Stimulated activated CD4-positive, alpha-beta T cell treated with anti-CD3 and anti-CD28 coated beads, Interleukin-1b, Interleukin-23, amount 100 ng/mL, for 1 hour (primary cell): ENCODE measurements at places on chromosomes 4 and X.

DNA sequence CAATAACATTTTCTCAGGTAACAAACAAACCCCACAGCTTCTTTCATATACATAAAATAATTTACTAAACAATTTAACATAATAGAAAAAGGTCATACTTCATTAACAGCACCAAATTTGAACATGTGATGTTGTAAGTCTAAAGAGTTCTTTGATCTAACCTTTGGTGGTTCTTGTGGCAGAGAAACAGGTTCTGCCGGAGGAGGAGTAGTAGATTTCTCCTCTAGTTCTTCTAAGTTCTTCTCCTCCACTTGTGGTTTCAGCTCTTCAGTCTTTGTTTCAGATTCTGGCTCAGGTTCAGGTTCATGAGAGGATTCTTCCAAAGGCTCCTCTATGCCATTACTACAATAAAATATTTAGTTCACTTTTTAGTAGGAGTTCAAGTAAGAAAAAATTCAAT, 18.3 kb downstream of the G3BP2 start:
- no peak for DNase-seq

DNA sequence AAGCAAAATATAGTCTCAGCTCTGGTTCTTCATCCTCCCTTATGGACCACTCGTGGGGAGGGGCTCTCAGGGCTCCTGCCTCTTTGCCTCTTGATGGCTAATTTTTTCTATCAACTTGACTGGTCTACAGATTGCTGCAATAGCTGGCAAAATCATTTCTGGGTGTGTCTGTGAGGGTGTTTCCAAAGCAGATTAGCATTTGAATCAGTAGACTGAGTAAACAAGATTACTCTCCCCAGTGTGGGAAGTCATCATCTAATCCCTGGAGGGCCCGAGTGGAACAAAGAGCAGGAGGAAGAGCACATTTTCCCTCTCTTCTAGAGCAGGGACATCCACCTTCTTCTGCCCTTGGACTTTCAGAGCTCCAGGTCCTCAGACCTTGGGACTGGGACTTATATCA, 153.5 kb downstream of the STK32B start:
- no peak for DNase-seq

GRCh38 chr4:122992057-122992456, 69.7 kb upstream of the NUDT6 start:
- DNase-seq: no peak

- no peak for DNase-seq
Measured at GRCh38 chr4:88907478-88907877, 149.5 kb downstream of the FAM13A start.

DNA sequence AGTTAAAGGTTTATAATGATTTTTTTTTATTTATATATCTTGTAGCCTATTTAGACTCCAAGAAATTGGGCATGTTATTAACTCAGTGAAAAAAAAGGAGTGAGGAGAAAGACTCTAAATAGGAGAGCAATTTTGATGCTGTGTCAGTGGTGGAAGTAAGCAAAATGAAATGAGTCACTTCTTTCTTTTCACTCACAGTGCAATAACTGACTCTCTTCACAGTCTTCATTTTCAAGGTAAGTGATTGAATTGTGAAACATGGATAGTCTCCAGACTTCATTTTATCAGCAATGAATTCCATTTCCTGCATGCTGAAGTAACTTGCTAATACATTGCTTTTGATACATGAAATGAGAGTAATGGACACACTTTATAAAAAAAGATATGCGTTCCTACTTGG, 2271.5 kb downstream of the PCDH7 start:
- DNase-seq: no peak

DNA sequence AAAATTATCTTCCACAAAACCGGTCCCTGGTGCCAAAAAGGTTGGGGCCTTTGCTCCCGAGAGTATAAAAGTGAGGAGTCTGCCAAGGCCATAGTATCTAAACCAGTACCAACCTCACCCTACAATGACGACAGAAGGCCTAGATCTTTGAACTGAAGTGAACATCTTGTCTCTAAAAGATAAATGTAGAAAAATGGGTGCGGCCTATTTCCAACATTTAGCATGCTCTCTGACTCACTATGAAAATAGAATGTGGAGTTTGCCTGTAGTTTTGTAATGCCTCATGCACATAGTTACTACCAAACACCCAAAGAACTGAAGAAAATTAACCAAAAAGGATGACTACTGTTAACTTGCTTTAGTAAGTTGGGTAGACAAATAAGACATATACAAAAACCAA, 218.4 kb downstream of the SLITRK2 start:
- DNase-seq: no peak

DNA sequence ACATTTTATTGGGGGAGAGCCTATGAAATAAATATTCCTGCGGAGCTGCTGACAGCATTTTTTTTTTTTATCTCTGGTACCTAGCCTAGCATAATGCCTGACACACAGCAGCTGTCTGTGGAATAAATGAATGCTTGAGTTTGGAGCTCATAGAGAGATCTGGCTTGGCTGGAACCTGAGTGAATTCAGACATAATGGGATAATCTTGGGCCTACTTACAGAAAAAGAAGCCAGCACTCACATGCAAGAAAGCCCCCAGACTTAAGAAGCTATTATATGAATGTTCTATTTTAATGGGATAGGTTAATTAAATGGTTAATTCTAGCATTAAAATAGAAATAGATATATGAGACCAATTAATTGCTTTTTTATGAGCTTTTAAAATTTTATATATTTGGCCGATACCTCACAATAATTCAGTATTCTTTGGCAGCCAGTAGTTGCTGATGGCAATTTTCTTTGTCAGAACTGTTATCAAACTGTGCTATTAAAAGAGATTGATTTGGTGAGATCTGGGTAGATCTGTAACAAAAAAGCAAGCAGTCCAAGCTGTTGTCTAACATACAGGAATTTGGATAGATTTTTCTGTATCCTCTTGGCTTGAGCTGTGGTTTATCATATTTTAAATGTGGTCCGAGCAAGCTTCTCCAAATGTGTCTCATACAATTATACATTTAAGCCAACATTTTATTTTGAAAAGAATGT, 654.2 kb downstream of the PCDH7 start:
- no peak for DNase-seq

GRCh38 chrX:68511255-68511654, 12.4 kb downstream of the YIPF6 start:
- DNase-seq: no peak
